ENCODE measurements at places on chromosomes 4 and X.

DNA sequence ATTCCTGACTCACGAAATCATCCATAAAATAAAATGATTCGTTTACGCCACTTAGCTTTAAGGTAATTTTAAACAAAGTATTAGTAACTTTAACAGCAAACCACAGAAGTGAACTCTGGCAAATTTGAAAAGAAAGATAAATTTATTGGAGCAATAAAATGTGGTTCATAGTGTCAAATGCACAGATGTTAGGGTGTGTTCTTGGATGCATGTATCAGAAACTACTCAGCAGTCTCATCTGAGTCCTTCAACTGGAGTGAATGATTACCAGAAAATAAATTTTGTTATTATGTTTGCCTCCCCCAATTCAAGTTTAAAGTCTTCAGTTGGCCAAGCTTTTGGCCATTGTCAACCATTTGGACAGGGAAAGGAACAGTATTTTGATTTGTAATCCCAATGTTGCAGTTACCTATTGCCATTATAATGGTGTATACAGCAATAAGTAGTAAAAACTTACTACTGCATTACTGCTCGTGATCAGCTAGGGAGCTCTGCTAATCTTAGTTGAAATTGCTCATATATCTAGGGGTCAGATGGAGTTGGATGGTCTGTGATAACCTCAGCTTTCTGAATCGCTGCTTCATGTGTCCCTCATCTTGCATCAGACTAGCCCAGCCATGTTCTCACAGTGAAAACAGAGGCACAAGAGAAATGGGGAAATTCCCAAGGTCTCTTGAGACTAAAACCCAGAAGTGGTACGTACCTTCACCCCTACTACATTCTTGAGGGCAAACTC lies 254.6 kb upstream of the KCNIP4 start:
- no peak for DNase-seq
- no peak overlapping the region for H3K4me3 ChIP-seq
- H3K27ac ChIP-seq, result no peak overlapping the region

DNA sequence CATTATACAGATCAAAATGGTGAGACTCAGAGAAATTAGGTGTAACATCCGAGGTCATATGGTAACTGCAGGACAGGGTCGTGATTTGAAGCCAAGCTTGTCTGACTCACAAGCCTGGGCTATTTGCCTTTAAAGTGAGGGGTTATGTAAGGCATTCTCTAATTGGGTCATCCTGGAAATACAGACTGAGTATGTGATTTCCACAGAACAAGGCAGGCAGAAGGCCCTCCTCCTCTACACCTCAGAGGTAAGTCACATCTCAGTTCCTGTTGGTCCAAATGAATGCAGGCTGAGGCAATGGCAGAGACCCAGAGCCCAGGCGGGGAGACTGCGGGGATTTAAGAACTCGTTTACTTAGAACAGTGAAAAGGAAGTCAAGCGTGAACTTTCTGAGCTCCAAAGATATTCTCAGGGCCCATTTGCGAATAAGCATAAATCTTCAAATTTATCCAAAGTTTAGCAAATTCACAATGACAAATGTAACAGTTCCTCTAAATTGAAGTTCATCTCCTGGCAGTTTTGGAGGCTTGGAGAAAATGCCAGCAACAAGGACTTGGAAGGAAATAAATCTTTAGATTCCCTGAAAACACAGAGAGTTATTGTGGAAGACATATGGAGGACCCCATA lies 153.3 kb downstream of the LDB2 start:
- no peaks in the 10 kb centered on the region for H3K36me3 ChIP-seq
- no peak overlapping the region for H3K27ac ChIP-seq
- no peaks in the 10 kb centered on the region for H3K4me1 ChIP-seq
- no peaks in the 10 kb centered on the region for H3K27me3 ChIP-seq
- DNase-seq, result no peak
- H3K4me3 ChIP-seq, result no peak overlapping the region

DNA sequence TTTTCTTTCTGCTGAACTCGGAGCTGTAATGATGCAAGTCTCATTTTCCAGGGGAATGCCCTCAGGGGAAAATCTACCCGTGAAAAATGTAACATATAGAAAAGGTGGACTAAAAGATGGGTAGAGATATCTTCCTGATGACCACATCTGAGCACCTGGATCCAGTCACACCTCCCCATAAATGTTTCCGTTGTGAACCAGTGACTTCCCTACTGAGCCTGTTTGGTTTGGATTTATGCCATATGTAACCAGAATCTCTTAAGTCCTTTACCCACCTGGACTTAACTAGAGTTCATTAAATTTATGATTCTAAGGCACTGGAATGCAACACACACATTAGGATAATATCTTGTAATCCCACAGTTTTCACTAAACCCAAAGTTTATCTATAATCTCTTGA lies 171.1 kb downstream of the ZNF330 start:
- no peak overlapping the region for H3K4me3 ChIP-seq
- no peaks in the 10 kb centered on the region for H3K27me3 ChIP-seq
- DNase-seq, result no peak
- H3K36me3 ChIP-seq, result no peaks in the 10 kb centered on the region

DNA sequence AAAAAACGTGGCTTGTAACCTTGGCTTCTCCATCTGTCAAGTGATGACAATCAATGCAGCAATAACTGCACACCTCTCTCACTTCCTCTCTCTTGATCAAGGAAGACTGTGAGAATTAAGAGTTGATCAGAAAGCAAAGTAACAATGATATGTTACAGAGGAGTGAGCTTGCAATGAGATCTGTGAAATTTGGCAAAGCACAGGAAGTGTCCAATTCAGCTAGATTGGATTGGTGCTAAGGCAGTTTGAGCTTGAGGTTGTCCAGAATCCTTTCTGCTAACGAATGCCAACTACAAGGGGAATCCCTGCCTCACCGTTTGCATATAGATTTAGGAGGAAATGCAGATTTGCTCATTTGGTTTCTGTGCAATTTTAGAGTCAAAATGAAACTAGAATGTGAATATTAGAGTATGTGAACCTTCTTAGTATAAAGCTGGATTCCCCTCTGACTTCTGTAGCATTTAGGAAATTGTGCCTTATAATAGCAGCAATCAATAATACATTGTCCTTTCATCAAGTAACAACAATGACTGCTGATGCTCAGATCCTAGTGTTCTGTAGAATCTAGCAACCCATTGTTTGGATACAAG lies 346.4 kb downstream of the PTTG2 start:
- no peak overlapping the region for H3K4me3 ChIP-seq
- H3K36me3 ChIP-seq, result no peaks in the 10 kb centered on the region
- no peaks in the 10 kb centered on the region for H3K4me1 ChIP-seq
- H3K27ac ChIP-seq, result no peak overlapping the region

DNA sequence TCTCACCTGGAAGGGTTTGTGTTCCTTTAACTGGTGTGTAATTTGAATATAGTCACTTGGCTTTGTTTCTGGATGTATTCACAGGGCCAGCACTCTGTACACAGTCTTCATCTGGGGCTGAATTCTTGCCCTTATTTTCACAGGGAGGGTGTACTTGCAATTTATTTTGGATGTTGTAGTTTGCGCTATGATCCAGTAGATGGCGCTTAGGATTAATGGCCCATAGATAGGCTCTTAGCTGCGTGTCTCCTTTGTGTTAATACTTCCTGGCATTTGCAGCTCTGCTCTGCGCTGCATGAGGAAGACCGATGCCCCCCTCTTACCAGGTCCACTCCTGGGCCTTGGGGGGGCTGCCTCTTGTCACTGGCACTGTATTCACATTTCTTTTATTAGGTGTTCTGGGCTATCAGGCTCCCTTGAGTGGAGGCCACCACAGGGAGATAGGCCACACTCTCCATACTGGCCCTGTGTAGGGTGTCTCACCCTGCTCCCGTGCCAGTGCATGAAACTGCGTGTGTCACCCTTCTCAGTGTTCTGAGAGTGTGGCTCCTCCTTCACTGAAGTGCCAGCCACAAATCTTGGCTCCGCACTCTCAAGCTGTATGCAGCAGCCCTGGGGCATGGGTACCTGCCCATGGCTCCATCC lies 562.2 kb downstream of the ZIC3 start:
- no peaks in the 10 kb centered on the region for H3K4me1 ChIP-seq
- H3K27me3 ChIP-seq, result no peaks in the 10 kb centered on the region
- H3K4me3 ChIP-seq, result no peak overlapping the region
